Daoy (cell line): ENCODE measurements at places on chromosomes 4 and X. TPM values are rescaled to one million over a fixed set of nuclear protein-coding genes. Genes with fewer than 3 reads are reported as not detected.
A peak's percentile ranks its signal among the peaks of the same experiment; 100 is the strongest.

- DNase-seq = peak; percentile 65
These were observed 24.0 kb upstream of the MTHFD2L start for GRCh38 chr4:74133786-74134499.

DNA sequence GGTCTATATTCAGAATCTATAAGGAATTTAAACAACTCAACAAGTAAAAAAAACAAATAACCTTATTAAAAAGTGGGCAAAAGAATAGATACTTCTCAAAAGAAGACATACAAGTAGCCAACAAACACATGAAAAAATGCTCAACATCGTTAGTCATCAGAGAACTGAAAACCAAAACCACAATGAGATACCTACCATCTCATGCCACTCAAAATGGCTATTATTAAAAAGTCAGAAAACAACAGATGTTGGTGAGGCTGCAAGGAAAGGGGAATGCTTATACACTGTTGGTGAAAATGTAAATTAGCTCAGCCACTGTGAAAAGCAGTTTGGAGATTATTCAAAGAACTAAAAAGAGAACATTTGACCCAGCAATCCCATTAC lies 201.6 kb downstream of the QDPR start:
- DNase-seq = no peak

DNA sequence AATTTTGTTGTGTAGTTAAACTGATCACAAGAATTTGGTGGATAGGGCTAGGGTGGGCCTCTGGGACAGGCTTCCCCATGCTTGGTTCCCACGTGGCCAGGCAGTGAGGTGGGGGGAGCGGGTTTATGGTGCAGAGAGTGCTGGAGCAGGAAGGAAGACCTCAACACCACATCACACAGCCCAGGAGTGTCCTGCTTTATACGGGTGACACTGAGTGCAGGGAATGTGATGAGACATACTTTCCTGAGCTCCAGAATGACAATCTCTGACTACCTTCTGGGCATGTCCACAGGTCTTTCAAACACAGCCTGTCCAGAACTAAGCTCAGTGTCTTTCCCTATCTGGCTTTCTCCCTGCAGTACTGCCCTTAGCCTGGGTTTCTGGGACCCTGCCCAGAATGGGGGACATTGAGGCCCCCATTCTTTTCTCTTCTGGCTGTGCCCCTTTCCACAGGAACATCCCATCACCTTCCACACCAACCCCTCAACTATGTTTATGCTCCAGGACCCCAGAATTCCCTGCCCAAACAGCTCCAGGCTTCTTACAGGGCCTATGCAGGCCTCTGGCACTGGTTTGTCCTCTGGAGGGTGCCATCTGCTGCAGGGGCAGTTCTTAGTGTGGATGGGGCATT lies 36.5 kb upstream of the RASL11B start:
- no peak for DNase-seq

GRCh38 chr4:147370473-147370872 lies 110.4 kb upstream of the EDNRA start:
- DNase-seq = no peak

DNA sequence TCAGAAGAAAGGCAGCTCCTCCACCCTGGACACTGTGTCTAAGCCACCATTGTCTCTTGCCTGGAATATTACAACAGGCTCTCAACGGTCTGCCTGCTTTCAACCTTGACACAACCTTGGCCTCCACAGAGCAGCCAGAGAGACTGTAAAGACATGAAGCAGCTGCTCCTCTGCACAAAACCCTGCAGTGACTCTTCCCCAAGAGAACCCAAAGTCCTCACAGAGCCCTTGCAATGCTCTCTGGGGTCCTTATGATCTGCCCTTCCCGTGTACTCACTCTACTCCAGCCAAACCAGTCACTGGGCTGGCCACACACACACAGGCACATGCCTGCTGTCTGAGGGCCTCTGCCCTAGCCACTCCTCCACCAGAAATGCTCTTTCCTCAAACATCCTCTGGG lies 75.9 kb upstream of the CPEB2 start:
- no peak for DNase-seq

OTC gene
- not detected in 2 replicates for total RNA-seq

GRCh38 chr4:155822572-155822971 lies 43.5 kb downstream of the ASIC5 start:
- DNase-seq = no peak

GRCh38 chr4:52889778-52890520 lies 27.8 kb downstream of the RASL11B start:
- DNase-seq = no peak

- peak; percentile 32 for DNase-seq
These were observed 60.8 kb downstream of the REPS2 start for GRCh38 chrX:17007134-17007768.

JAKMIP1 gene
- total RNA-seq = 0.40 and 1.3 TPM in 2 replicates

- no peak for DNase-seq
These were observed 153.0 kb upstream of the SCML1 start for GRCh38 chrX:17584248-17584681.

- DNase-seq = no peak
These were observed 99.4 kb downstream of the C4orf51 start for GRCh38 chr4:145779319-145779801.

POLN gene
- 0.54 and 1.4 TPM in 2 replicates for total RNA-seq

DNA sequence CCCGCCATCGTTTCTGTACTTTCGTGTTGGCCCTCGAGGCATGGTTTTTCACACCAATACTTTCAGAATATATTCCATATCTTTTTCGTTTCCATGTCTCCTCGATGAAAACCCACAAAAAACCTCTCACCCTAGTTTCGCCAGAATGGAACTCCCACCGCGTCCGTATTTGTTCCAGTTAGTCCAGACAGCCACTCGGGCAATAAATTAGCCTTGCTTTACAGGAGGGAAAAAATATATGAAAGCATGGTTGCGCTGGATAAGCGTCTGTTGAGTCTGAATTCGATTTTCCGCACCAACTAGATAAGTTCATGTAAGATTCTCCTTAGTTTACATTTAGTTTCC lies 550 bp upstream of the CHM start:
- no peak for DNase-seq

DNA sequence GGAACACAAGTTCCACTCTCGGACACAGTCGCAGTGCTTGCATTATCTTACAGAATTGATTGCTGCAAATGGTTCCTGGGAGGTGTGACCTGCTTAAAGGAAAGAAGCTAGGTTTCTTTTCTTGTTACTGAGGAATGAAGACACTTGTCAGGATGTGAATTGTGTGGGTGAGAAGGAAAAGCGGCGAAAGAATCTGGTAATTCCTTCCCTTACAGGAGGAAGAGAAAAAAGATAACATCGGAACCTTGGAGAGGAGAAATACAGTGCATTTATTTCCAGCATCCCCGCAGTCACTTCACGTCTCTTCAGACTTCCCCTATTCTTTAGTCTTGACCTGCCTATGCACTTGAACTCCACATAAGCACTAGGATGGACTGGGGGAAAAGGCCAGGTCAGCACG lies 389 bp upstream of the CCSER1 start:
- no peak for DNase-seq

DNA sequence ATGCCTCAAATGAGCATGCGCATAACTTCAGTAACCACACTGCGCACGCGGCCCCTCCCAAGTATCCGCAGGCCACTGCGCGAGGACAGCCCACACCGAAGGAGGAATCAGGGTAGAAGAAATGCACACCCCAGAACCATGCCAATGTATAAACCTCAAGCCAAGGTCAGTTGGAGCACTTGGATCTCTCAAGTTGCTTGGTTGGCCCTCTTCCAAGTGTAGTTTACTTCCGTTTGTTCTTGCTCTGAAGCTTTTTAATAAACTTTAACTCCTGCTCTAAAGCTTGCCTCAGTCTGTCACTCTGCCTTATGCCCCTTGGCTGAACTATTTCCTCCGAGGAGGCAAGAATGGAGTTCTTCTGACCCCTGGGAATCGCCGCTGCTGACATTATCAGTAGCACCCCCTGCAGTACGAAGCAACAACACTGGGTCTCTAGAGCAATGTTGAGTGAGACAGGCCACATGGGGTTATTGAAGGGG lies 22.0 kb upstream of the SPINK2 start:
- DNase-seq = no peak

DNA sequence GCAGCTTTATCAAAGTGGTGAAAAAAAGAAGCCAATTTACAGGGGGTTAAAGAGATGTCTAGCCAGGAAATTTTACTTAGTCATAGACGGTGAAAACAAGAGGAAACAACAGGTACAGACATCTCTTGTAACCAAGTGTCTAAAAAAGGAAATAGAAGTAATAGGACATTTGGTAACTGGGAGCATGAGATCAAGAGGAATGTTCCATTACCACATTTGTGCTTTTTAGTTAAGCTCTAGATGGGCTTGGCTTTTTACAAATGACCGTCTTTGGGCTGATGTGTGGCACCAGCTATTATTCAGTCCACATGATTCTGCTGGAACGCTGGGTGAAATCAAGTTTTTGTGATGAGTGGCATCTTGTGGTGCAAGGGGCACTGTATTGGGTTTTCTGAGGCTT lies 179.5 kb downstream of the SMIM20 start:
- no peak for DNase-seq

GRCh38 chr4:64518600-64518999 lies 109.3 kb upstream of the TECRL start:
- DNase-seq = no peak

GRCh38 chrX:24858004-24858746 lies 157.6 kb downstream of the ARX start:
- no peak for DNase-seq

XIAP gene
- 19.8 and 31.4 TPM in 2 replicates for total RNA-seq

DNA sequence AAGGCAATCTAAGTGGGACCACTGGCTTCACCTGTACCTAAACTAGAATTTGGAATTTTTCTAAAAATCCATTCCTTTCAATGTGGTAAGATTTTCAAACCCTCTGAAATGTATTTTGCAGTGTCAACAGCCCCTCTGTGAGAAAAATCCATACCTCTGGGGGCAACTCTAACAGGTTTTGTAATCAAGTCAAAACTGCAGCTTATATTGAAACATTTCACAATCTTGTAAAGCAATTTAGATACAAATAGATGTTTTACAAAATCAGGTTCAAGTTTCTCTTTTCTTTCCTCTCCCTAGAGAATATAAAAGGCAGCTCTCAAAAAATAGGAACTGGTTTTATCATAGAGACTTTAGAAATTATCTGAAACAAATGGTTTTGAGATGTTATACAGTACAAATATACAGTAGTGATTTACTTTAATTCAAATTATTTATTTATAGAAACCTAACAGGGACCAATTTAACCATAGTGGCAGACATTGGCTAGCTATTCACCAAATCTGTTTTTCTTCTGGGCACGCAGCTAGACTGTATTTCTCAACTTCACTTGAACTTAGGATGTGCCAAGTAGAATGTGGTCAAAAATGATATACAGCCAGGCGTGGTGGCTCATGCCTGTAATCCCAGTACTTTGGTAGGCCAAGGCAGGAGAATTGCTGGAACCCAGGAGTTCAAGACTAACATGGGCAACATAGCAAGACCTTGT lies 36.3 kb upstream of the SPINK2 start:
- no peak for DNase-seq

GRCh38 chrX:2756548-2756947 lies 4.7 kb downstream of the XG start:
- DNase-seq = no peak

DNA sequence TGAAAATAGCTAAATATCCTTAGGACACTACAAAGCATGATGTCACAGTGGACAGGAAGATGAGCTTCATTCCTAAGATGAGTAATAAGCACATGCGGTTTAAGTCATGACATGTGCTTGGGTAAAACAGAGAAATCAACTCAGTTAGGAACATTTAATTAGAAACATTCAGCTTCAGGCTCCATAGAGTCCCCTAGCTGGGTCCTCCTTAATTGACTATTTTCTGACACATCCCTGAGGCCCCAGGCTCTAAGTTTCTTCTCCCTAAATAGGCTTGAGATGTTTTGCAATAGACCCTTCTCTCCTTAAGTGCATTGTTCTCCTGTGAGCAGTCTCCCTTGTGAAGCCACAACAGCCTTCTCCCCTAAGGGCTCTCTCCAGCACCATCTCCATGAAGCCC lies 70.4 kb upstream of the ANXA3 start:
- DNase-seq = no peak

RGN gene
- not detected in 2 replicates for total RNA-seq

GJB1 gene
- not detected in 2 replicates for total RNA-seq

- no peak for DNase-seq
These were observed 7.2 kb downstream of the MRFAP1 start for GRCh38 chr4:6647582-6648230.

DNA sequence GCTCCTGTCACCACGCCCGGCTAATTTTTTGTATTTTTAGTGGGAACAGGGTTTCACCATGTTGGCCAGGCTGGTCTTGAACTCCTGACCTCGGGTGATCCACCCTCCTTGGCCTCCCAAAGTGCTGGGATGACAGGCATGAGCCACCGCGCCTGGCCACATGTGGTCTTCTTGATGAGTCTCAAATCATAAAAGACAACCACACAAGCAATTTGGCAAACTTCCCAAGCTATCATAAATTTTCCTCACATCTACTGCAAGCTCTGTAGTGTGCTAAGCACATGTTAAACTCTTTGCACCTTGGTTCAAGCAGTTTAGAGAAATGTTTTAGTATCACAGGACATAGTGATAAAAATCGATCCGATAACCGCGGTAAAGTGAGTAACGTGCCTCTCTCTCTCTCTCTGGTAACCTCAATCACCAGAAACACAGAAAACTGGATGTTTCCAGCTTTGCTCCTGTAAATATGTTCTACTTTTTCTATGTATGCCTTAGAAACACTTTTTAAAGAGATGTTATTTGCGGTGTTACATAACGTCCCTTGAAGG lies 256.8 kb downstream of the DHRSX start:
- DNase-seq = peak; percentile 34

TEC gene
- total RNA-seq = 0.23 and 0.24 TPM in 2 replicates

- DNase-seq = no peak
These were observed 302.7 kb downstream of the KCTD8 start for GRCh38 chr4:44145868-44146267.

PHOX2B gene
- not detected in 2 replicates for total RNA-seq

- no peak for DNase-seq
These were observed 31.6 kb downstream of the RNF4 start for GRCh38 chr4:2500547-2500946.

SLITRK4 gene
- not detected in 2 replicates for total RNA-seq

DNA sequence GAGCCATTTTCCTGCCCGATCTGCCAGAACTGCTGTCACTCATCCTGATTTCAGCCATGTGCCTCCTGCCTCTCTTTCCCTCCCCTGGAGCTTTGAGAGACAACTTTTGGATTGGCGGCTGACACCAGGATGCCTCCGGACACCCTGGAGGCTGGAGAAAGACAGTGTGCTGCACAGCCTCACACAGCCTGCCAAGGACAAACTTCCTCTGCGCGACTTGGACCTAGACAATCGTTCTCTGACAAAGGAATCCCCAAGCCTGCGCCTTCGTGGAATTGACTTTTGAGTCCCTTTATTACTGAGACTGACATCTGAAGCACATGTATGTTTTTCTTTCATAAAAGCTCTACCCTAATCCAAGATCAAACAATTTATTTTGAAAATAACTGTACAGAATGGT lies 10.8 kb upstream of the LDB2 start:
- no peak for DNase-seq

TACR3 gene
- not detected in 2 replicates for total RNA-seq
